Stimulated activated CD4-positive, alpha-beta T cell treated with anti-CD3 and anti-CD28 coated beads, Interleukin-15, amount 100 ng/mL, for 1 hour (primary cell): ENCODE measurements at places on chromosomes 7 and 10.

DNA sequence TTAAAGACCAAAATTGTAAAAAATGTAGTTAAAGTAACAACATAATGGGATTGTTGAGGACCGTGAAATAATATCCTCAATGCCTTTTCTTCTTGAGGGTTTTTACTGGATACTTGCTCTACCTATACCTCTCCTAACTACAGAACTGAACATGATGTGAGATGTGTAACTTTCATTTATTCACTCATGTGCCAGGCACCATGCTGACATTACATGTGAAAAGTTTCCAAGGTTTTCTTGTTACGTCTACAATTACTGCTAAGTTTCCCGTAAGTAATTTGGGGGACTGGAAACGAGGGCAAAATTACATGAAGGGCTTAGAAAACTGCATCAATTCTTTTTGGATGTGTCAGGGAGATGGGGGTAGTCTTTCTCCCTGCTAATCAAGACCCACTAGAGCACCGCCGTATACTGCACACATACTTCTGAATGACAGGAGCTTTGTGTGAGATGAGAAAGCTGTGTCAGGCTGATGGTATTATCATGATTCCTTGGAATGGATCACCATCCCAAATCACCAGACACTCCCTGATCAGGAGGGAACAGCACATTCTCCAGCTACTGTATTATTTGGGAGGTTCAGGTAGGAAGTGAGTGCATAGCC lies 41.8 kb downstream of the PTPRZ1 start:
- no peak for DNase-seq

DNA sequence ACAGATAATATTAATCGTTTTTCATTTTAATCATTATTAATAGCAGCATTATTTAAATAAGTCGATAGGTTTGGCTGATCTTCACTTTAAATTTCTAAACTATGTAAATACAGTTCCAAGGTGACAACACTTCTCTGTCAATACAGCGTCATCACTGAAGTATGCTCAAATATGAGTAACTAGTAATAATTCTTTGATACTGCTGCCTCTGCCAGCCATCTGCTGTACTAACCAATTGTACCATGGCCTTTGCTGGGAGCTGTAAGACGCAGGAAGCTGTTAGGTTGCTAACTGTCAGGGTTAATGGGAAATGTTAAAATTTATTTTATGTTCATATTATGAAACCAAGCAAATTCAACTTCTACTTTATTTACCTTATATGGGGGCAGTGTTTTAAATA lies 1650.5 kb upstream of the LRRTM3 start:
- no peak for DNase-seq

DNA sequence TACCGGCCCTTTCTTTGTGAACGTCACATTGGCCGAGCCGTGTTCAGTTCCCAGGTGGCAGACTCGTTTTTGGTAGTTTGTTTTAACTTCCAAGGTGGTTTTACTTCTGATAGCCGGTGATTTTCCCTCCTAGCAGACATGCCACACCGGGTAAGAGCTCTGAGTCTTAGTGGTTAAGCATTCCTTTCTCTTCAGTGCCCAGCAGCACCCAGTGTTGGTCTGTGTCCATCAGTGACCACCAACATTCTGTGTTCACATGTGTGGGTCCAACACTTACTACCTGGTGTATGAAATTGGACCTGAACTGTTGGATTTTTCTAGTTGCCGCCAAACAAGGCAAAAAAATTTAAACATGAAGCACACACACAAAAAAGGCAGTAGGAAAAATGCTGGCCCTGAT lies 9.9 kb upstream of the CSGALNACT2 start:
- no peak for DNase-seq

DNA sequence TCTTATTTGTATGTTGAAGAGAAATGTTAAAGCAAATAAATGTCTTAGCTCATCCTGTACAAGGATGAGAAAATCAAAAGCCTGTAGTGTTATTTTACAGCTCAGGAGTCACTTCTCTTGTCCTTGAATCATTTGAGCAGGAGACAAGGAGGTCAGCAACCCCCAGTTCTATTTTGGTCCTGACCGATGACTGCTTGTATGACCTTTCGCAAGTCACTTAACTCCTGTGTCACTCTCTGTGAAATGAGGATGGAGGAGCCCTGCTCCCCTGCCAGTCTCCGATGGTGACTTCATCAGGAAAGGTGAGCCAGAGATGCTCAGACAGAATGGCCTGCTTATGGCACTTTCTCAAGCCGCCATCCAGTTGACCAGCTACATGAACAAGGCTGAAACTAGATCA lies 101.0 kb downstream of the CELF2 start:
- no peak for DNase-seq
